ENCODE measurements at places on chromosomes 4 and X. TPM values are rescaled to one million over a fixed set of nuclear protein-coding genes. Genes with fewer than 3 reads are reported as not detected.

- DNase-seq = no peak
- H3K4me1 ChIP-seq = no peaks in the 10 kb centered on the region
- H3K36me3 ChIP-seq = no peaks in the 10 kb centered on the region
- H3K4me3 ChIP-seq = no peak overlapping the region
- no peak overlapping the region for H3K27ac ChIP-seq
Measured at GRCh38 chr4:113908829-113909228, 70.6 kb downstream of the ARSJ start.

The CYTL1 gene
- 4.3 TPM for total RNA-seq

The KCND1 gene
- total RNA-seq = 4.8 TPM

The AWAT2 gene
- total RNA-seq = not detected

Measured in aorta (tissue), 5 donors.